ENCODE measurements at places on chromosomes 16 and 17.

DNA sequence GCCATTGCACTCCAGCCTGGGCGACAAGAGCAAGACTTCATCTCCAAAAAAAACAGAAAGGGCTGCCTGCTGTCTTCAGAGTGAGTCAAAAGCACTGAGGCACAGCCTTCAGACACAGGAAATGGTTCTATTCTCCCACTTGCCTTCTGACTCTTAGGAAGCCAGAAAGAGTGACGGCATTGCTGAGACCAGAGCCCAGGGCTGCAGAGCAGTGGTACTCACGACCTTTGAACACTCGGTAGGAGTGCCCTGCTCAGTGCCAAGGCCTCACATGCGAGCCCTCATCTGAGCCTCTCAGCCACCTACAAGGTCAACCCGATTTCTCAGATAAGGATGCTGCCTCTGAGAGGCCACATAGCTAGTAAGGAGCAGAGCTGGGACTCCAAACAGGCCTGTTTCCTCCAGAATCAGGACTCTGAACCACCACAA lies 3.5 kb upstream of the ITGAE start:
- DNase-seq, result no peak

DNA sequence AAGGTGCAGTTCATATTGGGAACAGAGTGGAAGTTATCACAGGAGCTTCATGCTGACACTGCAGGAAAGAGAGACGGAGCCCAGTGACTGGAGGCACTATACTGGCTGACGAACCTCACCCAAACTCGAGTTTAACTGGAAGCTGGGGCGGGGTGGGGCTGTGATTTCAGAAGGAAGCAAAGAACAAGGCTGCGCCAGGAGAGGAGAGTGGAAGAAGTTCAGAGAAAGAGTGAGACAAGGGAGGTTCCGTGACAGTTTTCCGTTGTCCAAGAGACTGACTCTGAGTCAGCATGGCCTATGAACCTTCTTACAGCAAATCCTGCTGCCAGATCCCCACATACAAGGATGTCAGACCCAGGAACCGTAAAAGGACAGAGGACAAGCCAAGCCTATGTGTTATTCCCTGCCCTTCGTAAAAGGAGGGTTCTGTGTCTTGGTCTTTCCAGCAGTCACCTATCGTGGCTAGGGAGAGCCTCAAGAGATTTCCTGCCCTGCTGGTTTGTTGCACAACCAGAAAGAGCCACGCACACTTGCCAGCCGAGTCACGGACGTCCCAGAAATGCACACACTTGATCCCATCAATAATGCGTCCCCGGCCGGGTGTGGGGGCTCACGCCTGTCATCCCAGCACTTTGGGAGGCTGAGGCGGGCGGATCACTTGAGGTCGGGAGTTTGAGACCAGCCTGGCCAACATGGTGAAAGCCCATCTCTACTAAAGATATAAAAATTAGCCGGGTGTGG lies 5.1 kb downstream of the PITPNA start:
- no peak for DNase-seq

GRCh38 chr17:76296186-76296585 lies 11.9 kb downstream of the QRICH2 start:
- no peak for DNase-seq

- no peak for DNase-seq
Measured at GRCh38 chr16:54652201-54652770, 278.4 kb upstream of the IRX5 start.

- peak; percentile 57 for DNase-seq
Measured at GRCh38 chr16:52572656-52573055, 25.7 kb upstream of the TOX3 start.

- no peak for DNase-seq
Measured at GRCh38 chr17:49861150-49861884, 13.4 kb upstream of the TAC4 start.

- no peak for DNase-seq
Measured at GRCh38 chr16:24816688-24817087, 29.1 kb upstream of the SLC5A11 start.

DNA sequence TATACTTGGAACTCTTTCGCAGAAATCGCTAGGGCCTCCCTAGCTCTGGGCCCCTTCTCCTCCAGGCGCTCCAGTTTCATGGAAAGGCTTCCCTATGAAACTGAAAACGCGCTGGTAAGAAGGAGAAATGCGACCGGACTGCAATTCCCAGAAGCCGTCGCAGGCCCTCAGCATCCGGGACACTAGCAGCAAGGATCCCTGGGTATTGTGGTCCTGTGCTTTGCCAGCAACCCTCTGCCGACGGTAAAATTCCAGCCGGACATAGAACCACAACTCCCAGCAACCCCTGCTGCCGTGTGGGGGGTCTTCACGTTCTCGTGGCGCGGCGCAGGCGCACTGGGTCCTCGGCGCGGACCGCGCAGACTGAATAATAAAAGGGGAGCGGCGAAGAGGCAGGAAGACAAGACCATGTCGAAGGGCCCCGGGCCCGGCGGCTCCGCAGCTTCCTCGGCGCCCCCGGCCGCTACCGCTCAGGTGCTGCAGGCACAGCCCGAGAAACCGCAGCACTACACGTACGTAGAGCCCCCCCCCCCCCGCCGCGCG lies at the start of gene UNK:
UNK (plus strand) TSS at position 334 of the 543 bp plus-strand sequence; CDS start at position 409, 75 bp downstream.
- peak; percentile 97 for DNase-seq

- no peak for DNase-seq
Measured at GRCh38 chr17:596287-596686, 118.4 kb downstream of the VPS53 start.
